ENCODE measurements at places on chromosomes 7 and 10. TPM values are rescaled to one million over a fixed set of nuclear protein-coding genes. Genes with fewer than 3 reads are reported as not detected.

Gene COBL
- 4.1 TPM for total RNA-seq

Gene CH25H
- total RNA-seq: not detected

Gene PRPS1L1
- not detected for total RNA-seq

Gene MSS51
- 0.90 TPM for total RNA-seq

Gene RAMP3
- total RNA-seq: not detected

Gene NPFFR1
- not detected for total RNA-seq

Gene PFKP
- 196 TPM for total RNA-seq

Gene LIPJ
- not detected for total RNA-seq

Gene FOXP2
- total RNA-seq: 5.3 TPM

Measured in bronchial epithelial cell (primary cell).